ENCODE measurements at places on chromosomes 3 and 15.

GRCh38 chr3:188196232-188196990 is 42.5 kb downstream of the LPP start:
- no peak for DNase-seq

DNA sequence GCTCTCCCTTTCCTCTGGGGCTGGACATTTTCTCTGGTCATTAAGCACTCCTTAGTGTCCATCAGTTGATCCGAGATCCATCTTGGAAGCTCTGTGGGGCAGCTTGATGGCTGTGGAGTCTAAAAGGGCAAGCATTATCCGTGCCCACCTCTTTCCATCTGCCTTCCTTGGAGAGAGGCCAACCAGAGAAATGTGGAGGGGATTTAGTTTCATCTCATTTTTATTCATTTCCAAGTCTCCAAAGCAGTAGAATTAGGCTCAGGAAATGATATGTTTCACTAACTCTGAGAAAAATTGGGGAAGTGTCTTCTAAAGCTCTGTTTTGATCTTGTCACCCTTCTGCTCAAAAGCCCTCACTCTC is 95.9 kb upstream of the KLHL25 start:
- DNase-seq: no peak

DNA sequence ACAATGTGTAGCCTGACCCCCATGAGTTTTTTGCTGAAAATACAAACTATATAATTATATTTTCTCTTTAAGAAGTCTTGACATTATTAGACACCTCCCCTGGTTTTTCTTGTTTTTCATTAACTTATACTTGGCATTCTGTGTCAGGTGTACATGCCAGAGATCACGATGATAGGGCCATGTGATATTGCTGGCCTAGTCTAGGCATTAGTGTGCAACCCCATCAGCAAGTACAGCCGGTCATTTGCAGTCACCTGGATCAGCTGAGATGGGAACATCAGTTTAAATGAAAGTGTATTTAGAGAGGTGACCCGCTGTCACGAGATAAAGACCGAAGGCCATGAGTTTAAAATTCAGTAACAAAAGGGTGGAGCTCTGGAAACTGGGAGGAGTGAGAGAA is 12.6 kb upstream of the SPPL2A start:
- no peak for DNase-seq

- DNase-seq: no peak
Measured at GRCh38 chr3:111947231-111947630, 31.6 kb upstream of the ABHD10 start.

DNA sequence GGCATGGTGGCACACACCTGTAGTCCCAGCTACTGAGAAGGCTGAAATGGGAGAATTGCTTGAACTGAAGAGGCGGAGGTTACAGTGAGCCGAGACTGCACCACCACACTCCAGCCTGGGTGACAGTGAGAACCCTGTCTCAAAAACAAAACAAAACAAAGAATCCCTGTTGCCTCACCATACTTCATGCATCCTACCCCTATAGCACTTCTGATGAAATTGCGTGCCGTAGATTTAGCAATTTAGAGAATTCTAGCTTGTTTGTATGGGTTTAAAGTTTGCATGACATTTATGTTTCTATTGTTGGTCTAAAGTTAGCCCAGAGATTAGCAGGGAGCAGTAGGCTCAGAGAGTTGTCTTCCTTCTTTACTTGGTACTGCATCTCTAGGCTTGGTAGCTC is 7.8 kb downstream of the RAB5A start:
- DNase-seq: no peak

- DNase-seq: no peak
Measured at GRCh38 chr3:139607257-139608107, 67.9 kb upstream of the RBP1 start.

GRCh38 chr15:91593067-91593466 is 260.4 kb upstream of the SLCO3A1 start:
- DNase-seq: no peak

Data from T-helper 9 cell (primary cell).